Thymus (tissue), 14 donors: ENCODE measurements at places on chromosomes 7 and 10. TPM values are rescaled to one million over a fixed set of nuclear protein-coding genes. Genes with fewer than 3 reads are reported as not detected.

- DNase-seq, result no peak
Measured at GRCh38 chr10:117092386-117092785, 45.7 kb downstream of the VAX1 start.

DNA sequence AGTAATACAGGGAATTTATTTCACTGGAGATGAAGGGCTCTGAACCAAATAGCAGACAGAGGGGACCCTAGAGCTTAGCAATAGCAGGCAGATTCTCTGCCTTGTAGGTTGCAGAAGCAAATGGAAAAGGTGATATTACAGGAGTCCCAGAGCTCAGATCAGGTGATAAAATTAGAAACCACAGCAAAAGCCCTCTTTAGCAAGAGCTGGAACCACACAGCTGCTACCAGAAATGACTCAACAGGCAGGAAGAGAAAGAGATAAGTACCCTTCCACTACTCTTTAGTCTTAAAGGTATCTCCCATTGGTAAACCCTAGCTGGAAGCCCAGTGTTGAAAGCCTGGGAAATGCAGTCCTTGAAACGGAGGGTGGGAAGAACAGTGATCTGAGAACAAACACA, 535.6 kb upstream of the GHITM start:
- no peak for DNase-seq

GRCh38 chr10:75723319-75723980, 292.0 kb downstream of the LRMDA start:
- no peak for DNase-seq

- no peak for DNase-seq
Measured at GRCh38 chr10:60140651-60141632, 234.6 kb upstream of the CCDC6 start.

DNA sequence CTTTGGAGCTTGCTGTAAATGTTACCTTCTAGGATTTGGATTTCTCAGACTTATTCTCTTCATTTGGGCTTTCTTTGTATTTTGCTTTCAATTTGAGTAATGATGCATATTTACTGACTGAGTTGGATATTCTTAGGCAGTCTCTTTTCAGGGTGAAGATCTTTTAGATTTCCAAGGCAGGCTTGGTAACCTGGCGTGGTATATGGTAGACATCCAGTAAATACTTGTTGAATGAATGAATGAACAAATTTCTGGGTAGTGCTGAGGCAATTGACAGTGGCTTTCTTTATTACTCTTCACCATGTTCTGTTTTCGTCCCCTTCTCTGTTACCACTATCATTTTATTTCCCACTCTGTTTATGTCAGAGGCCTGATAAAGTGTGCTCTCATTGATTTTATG, 27.1 kb downstream of the BBS9 start:
- DNase-seq, result no peak

- no peak for DNase-seq
Measured at GRCh38 chr7:134434701-134435100, 24.2 kb downstream of the AKR1B1 start.

- no peak for DNase-seq
Measured at GRCh38 chr7:22430457-22430856, 69.5 kb downstream of the STEAP1B start.

DNA sequence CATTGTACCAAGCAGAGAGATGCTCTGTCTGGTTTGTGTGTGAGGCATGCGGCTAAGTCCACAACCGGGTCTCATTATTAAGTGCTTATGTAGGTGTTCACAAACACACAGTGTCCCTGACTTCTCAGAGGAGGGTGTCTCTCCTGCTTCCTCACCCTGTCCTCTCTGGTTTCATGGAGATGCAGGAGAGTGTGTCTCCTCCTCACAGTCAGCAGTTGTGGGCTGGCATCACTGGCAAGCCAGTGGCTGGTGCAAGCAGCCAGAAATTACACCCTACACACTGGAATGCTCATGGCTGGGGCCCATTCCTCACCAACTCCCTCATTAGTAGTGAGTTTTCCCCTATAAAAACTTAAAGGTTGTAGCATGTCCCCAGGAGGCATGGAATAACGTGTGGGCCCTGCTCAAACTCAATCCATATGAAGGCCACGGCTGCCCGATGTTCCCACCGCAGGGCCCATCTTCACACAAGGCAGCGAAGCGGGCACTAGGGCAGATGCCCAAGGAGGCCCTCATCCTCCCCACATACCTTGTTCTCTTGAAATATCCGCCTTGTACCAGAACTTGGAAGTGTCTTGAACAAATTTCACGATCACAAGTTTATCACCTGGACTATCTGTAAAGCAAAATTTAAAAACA, 280.1 kb downstream of the TNS3 start:
- DNase-seq, result no peak

Gene SMKR1
- total RNA-seq, result 0.52 TPM
